ENCODE measurements at places on chromosomes 5 and 9.

DNA sequence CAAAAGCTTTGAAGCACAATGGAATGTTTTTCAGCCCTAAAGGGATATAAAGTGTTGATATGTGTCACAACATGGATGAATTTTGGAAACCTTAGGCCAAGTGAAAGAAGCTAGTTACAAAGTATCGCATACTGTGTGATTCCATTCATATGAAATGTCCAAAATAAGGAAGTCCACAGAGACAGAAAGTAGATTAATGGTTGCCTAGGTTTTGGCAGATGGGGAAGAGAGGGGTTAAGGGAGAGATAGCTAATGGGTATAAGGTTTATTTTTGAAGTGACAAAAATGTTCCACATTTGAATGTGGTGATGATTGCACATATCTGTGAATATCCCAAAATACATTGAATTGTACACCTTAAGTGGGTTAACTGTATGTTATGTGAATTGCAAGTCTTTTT lies 57.5 kb upstream of the MCCC2 start:
- no peak overlapping the region for H3K27ac ChIP-seq
- H3K4me1 ChIP-seq: no peaks in the 10 kb centered on the region
- H3K27me3 ChIP-seq: no peaks in the 10 kb centered on the region
- H3K36me3 ChIP-seq: peaks cover 9% of the 10 kb centered on the region
- H3K4me3 ChIP-seq: no peak overlapping the region

DNA sequence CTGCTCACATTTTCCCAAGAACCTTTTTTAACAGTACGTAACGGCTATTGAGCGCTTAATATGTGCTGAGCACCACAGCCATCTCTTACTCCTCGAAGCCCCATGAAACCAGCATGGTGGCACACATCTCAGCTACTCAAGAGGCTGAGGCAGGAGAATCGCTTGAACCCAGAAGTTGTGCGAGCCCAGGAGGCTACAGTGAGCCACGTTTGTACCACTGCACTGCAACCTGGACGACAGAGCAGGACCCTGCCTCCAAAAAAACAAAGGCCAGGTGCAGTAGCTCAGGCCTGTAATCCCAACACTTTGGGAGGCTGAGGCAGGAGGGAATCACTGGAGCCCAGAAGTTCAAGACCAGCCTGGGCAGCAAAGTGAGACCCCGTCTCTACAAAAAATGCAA lies 28.2 kb downstream of the AQP7 start:
- H3K36me3 ChIP-seq: no peaks in the 10 kb centered on the region
- no peak for DNase-seq
- no peak overlapping the region for H3K27ac ChIP-seq
- peaks cover 19% of the 10 kb centered on the region for H3K4me1 ChIP-seq
- H3K27me3 ChIP-seq: no peaks in the 10 kb centered on the region
- no peak overlapping the region for H3K4me3 ChIP-seq

DNA sequence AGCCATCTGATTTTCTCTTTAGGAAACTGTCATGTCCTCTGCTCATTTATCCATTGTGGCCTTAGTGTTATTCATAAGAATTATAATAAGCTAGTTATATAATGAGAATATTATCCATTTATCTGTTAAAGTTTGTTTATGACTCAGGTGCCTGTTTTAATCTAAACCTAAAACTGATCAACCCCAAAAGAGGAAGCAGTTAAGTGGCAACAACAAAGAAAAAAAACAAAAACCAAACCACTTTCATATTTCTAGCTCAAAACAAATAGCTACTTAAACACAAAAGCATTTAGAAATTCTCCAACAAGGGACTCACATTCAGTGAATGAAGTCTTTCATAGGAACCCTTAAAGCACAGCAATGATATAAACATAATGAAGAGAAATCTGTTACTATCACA lies 116.4 kb downstream of the APBA1 start:
- no peak overlapping the region for H3K4me3 ChIP-seq
- no peaks in the 10 kb centered on the region for H3K27me3 ChIP-seq
- DNase-seq: no peak
- no peak overlapping the region for H3K27ac ChIP-seq
- H3K4me1 ChIP-seq: peaks cover 11% of the 10 kb centered on the region
- H3K36me3 ChIP-seq: no peaks in the 10 kb centered on the region

DNA sequence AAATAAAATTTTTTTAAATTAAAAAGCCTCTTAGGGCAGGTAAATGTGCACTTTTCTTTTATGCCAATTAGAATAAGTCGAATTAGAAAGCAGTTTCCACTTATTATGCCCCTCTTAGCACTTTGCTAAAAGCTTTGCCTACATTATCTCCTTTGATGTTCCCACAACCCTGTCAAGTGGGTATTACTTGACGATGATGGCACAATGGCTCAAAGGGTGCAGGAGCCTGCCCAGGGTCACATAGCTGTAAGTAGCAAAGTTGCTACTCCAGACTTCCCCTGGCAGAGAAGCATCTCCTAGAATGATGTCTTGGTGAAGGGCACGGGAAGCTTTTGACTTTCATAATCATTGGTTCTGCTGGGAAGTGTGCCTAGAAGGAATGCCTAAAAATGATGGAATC lies 18.4 kb upstream of the IQGAP2 start:
- H3K27ac ChIP-seq: no peak overlapping the region
- H3K36me3 ChIP-seq: no peaks in the 10 kb centered on the region
- no peaks in the 10 kb centered on the region for H3K27me3 ChIP-seq
- no peak for DNase-seq
- peaks cover 4% of the 10 kb centered on the region for H3K4me1 ChIP-seq
- H3K4me3 ChIP-seq: no peak overlapping the region

GRCh38 chr5:3619579-3619978 lies 23.9 kb downstream of the IRX1 start:
- no peak overlapping the region for H3K27ac ChIP-seq
- no peaks in the 10 kb centered on the region for H3K36me3 ChIP-seq
- H3K27me3 ChIP-seq: no peaks in the 10 kb centered on the region
- no peak for DNase-seq
- no peaks in the 10 kb centered on the region for H3K4me1 ChIP-seq

DNA sequence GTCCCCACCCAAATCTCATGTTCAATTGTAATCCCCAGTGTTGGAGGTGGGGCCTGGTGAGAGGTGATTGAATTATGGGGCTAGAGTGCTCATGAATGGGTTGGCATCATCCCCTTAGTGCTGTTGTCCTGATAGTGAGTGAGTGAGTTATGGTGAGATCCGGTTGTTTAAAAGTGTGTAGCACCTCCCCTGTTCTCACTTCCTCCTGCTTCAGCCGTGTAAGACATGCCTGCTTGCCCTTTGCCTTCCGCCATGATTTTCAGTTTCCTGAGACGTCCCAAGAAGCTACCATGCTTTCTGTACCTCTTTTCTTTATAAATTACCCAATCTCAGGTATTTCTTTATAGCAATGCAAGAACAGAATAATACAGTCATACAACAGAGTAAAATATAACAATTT lies 742 bp upstream of the LECT2 start:
- H3K36me3 ChIP-seq: no peaks in the 10 kb centered on the region
- H3K27me3 ChIP-seq: no peaks in the 10 kb centered on the region
- no peak for DNase-seq
- H3K4me3 ChIP-seq: no peak overlapping the region
- H3K4me1 ChIP-seq: no peaks in the 10 kb centered on the region
- no peak overlapping the region for H3K27ac ChIP-seq

DNA sequence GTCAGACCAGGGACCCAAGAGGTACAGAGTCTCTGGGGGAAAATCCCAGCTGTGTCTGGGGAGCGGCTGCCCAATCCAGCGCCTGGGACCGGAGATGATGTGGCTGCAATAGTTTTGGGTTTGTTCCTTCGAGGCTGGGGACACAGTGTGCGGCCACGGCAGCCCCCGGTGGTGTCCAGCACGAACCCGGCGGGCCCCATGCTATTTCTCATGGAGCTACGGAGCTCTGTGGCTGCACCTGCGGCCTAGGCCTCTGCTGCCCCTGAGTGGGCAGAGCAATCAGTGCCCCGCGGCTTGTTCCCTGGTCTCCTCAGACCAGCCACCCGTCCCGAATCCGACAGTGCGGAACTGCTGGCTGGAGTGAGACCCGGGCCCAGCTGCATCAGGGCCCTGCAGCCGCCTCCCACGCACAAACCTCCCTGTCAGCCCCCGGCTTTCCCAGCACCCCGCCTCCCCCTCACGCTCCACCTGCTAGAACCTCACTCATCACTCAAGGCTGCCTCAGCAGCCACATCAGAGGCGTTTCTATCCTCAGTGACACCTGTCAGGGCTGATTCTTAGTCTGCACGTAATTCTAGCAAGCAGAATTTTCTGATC lies 29.0 kb downstream of the SARDH start:
- no peaks in the 10 kb centered on the region for H3K36me3 ChIP-seq
- no peaks in the 10 kb centered on the region for H3K4me1 ChIP-seq
- H3K27me3 ChIP-seq: no peaks in the 10 kb centered on the region
- no peak overlapping the region for H3K4me3 ChIP-seq
- no peak for DNase-seq

DNA sequence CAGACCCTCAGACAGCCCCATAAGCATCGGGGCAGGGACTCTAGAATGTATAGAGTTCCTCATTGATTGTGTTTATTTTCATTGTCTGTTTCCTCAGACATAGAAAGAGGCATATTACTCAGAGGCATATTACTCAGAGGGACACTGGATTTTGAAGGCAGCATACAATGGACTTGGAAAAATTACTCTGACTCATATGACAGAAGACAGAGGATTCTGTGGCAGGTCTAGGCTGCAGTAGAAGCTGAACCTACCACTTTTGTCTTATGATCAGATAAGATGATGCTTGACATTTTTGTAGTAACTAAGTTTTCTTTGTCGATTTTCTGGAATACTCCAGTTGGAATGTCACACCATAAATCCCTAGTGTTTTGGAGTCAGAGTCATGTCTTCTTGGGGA lies 105.2 kb downstream of the ST8SIA4 start:
- DNase-seq: no peak
- H3K4me3 ChIP-seq: no peak overlapping the region
- H3K4me1 ChIP-seq: no peaks in the 10 kb centered on the region
- no peaks in the 10 kb centered on the region for H3K27me3 ChIP-seq
- no peak overlapping the region for H3K27ac ChIP-seq
- no peaks in the 10 kb centered on the region for H3K36me3 ChIP-seq

DNA sequence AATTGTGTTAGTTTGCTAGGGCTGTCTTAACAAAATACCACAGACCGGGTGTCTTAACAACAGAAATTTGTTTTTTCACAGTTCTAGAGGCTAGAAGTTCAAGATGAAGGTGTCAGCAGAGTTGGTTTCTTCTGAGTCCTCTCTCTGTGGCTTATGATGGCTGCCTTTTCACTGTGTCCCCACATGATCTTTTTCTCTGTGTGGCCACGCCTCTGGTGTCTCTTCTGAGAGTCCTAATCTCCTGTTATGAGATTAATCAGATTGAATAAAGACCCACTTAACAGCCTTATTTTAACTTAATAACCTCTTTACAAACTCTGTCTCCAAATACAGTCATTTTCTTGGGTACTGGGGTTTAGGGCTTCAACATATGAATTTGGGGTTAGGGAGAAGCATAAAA lies 561.1 kb downstream of the NR2F1-AS1 start:
- H3K4me3 ChIP-seq: no peak overlapping the region
- no peak overlapping the region for H3K27ac ChIP-seq
- H3K27me3 ChIP-seq: no peaks in the 10 kb centered on the region
- DNase-seq: no peak

DNA sequence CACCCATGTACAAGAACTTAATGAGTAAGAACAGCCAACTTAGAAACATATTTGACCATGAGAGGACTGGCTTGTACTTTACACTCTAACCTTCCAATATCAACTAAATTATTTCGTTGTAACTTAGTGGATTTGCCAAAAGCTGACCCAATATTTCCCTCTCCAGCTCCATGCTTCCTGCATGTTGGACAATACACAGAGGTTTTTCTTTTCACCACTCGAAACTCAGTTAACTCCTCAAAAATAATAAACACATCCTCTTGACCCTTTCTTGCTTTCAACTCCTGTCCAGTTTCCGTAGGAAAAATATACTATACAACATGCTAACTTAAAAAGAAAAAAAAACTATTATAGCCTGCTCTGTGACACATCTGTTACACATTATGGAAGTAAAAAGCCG lies 188.9 kb downstream of the MPDZ start:
- no peak overlapping the region for H3K4me3 ChIP-seq
- peaks cover 6% of the 10 kb centered on the region for H3K4me1 ChIP-seq
- H3K27ac ChIP-seq: no peak overlapping the region
- H3K36me3 ChIP-seq: no peaks in the 10 kb centered on the region

DNA sequence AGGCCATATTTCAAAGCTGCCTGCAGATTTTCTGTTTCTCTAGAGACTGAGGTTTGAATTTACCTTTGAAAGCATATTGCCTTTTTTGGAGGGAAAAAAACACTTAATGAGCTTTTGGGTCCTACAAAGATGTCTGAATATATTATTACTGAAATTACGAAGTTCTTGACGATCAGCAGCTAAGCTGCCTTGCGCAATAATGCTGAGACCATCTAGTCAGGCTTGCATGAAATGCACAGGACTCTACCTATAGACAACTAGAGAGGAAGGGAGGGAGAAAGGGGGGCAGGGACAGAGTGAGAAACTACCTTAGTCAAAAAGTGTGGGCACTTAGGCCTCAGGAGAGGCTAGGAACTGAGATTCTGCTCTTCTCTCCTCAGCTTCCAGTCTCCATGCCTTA lies 175.9 kb upstream of the KIF2A start:
- no peak overlapping the region for H3K4me3 ChIP-seq
- H3K36me3 ChIP-seq: no peaks in the 10 kb centered on the region
- H3K27me3 ChIP-seq: no peaks in the 10 kb centered on the region
- no peaks in the 10 kb centered on the region for H3K4me1 ChIP-seq
- H3K27ac ChIP-seq: no peak overlapping the region

DNA sequence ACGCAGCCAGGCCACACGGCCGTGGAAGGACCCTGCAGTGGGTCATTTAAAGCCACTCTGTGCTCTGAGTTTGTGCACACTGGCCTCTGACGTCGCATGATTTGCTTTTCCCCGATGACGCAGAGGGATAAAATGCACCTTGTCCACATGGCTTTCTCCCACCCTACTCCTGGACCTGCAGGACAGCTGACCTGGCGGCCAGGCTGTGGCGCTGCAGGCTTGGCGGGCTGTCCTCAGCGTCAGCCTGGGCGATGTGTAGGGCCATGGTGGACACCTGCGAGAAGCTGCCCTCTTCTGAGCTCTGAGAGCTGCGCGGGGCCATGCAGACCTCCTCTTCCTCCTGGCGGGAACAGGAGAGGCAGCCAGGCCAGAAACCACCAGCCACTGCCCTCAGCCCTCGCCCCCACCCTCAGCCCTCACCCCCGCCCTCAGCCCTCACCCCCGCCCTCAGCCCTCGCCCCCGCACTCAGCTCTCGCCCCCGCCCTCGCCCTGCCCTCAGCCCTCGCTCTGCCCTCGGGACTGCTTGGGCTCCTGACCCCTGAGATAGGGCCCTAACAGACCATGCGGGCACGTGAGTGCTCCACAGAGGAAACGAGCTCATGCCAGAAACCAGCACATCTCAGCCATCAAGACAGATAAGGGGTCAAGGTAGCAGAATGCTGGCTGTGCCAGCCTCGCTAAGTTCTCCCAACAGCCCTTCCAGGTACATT lies 20.0 kb upstream of the SCGB3A1 start:
- no peak overlapping the region for H3K4me3 ChIP-seq
- no peak overlapping the region for H3K27ac ChIP-seq
- no peaks in the 10 kb centered on the region for H3K36me3 ChIP-seq
- H3K27me3 ChIP-seq: no peaks in the 10 kb centered on the region

Measured in vagina (tissue), 2 donors.